Progenitor cell of endocrine pancreas (in vitro differentiated cells): ENCODE measurements at places on chromosomes 2 and 18. TPM values are rescaled to one million over a fixed set of nuclear protein-coding genes. Genes with fewer than 3 reads are reported as not detected.

Gene PID1
- total RNA-seq: 0.27 and 0.34 TPM in 2 replicates

Gene TEX261
- 35.4 and 36.9 TPM in 2 replicates for total RNA-seq

Gene SP140
- total RNA-seq: 0.69 TPM in 1 of 2 replicates, not detected in the other

Gene RPRM
- total RNA-seq: 2.4 and 3.1 TPM in 2 replicates

Gene RGPD4
- total RNA-seq: 0.11 TPM in 1 of 2 replicates, not detected in the other

Gene SPR
- total RNA-seq: 24.2 and 25.5 TPM in 2 replicates

Gene SULT1C3
- total RNA-seq: not detected in 2 replicates

Gene CYBRD1
- total RNA-seq: 2.3 and 2.5 TPM in 2 replicates

Gene GPR17
- total RNA-seq: not detected in 2 replicates

Gene FAM124B
- total RNA-seq: not detected in 2 replicates

Gene KCNK3
- total RNA-seq: 1.2 and 1.5 TPM in 2 replicates

Gene ITGB6
- 6.7 and 7.0 TPM in 2 replicates for total RNA-seq

Gene C1QL2
- total RNA-seq: 0.14 and 0.24 TPM in 2 replicates
